ENCODE measurements at places on chromosomes 2 and 18.

GRCh38 chr2:42187886-42188285 lies 18.7 kb downstream of the EML4 start:
- no peak for DNase-seq

DNA sequence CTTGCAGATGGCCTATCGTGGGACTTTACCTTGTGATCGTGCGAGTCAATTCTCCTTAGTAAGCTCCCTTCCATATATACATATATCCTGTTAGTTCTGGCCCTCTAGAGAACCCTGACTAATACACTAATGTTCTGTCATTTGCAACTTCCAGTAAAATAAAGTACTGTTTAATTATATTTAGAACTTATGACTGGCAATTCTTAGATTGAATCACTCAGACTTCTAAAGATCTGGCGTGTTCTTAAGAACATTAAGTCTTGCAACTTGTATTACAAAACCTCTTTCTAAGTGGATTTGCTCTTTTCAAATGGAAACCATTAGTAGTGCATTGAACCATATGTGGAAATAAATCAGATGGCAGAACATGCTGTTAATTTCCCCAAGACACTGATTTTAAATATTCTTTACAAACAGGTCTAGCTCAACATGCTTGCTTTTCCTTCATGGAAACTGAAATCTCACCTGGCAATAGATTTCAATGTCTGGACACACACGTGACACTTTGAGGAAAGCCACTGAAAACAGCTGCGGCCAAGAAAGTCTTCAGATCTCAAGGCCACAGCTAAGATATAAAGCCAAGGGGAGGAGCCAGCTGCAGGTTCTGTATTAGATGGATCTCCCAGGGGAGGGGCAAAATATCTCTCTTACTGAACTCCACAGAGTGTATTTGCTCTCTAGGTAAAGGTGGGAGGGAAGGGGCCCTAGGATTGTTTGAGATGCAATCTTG lies 50.6 kb downstream of the PMAIP1 start:
- peak; percentile 64 for DNase-seq

- DNase-seq: no peak
These were observed 91.9 kb downstream of the COL3A1 start for GRCh38 chr2:189066037-189066436.

GRCh38 chr2:24304631-24305030 lies 55.7 kb downstream of the ITSN2 start:
- DNase-seq: no peak

- no peak for DNase-seq
These were observed 78.9 kb upstream of the STON1 start for GRCh38 chr2:48450936-48451602.

- DNase-seq: no peak
These were observed 30.2 kb upstream of the ZEB2 start for GRCh38 chr2:144550084-144550483.

GRCh38 chr2:156057647-156058046 lies 274.9 kb downstream of the NR4A2 start:
- no peak for DNase-seq

DNA sequence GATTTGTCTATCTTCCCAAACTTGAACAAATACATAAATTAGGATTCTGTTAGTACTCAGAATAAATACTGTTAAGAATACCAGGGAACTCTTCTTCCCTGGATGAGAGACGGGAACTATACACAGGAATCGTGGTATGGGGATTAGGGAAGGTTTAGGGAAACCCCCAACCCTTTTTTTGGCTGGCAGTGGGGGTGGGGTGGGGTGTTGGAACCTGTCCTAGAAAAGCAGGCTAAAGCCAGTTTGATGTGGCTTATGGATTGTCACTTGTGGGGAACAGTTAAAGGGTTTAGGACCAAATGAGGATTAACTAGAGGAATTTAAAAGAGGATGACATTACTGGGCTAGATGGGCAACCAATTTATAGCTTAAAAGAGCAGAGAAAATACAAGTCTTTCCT lies 1.8 kb downstream of the SLC4A10 start:
- DNase-seq: no peak

- DNase-seq: peak; percentile 72
These were observed 95.1 kb downstream of the MYO5B start for GRCh38 chr18:50099725-50100407.

GRCh38 chr2:211816754-211817153 lies 721.8 kb downstream of the ERBB4 start:
- no peak for DNase-seq

- DNase-seq: peak; percentile 58
These were observed 33.4 kb upstream of the SERPINB7 start for GRCh38 chr18:63741769-63742168.

- DNase-seq: no peak
These were observed 250.0 kb downstream of the SMAD2 start for GRCh38 chr18:47680488-47680887.
